ENCODE measurements at places on chromosomes 2 and 18.

GRCh38 chr2:44553456-44553855, 191.7 kb downstream of the CAMKMT start:
- no peak for DNase-seq

- DNase-seq: no peak
Measured at GRCh38 chr2:239265681-239266433, 135.0 kb downstream of the HDAC4 start.

DNA sequence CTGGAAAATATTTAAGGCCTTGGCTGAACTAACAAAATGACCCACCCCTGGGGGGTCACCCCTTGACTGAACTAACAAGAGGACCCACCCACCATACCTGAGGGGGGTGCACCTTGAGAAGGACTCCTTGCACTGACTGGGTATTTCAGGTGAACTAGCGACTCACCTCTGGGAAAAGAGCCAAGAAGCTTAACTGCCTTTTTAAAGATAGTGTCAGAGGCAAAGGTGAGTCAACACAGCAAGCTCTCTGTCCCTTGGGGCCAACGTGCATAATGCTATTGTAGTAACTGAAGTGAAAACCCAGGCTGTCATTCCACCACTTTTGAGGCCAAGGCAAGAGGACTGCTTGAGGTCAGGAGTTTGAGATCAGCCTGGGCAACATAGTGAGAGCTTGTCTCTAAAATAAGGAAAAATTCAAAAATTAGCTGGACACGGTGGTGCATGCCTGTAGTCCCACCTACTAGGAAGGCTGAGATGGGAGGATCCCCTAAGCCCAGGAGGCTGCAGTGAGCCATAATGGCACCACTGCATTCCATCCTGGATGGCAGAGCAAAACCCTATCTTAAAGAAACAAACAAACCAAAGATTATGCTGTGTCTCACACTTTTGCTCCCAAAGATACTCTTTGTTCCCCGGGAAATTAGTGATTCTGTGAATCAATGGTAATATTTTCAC, 36.4 kb upstream of the ZCCHC2 start:
- DNase-seq: no peak

DNA sequence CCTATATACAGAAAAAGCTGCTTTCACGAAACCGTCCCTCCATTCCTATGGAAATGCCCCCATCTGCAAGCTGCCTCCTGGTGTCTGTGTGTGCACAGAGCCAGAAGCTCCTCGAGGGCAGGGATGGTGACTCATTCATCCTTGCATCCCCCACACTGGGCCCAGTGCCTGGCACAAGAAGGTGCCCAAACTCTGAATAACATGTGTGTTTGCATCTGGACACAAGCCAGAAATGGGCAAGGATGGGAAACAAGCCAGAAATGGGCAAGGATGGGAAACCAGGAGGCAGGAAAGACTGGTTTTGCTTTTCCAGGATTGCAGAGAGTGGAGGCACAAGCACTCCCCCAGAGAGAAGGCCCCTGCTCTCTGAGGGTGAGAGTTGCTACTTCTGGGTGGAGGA, 313.9 kb downstream of the CELF4 start:
- DNase-seq: no peak

DNA sequence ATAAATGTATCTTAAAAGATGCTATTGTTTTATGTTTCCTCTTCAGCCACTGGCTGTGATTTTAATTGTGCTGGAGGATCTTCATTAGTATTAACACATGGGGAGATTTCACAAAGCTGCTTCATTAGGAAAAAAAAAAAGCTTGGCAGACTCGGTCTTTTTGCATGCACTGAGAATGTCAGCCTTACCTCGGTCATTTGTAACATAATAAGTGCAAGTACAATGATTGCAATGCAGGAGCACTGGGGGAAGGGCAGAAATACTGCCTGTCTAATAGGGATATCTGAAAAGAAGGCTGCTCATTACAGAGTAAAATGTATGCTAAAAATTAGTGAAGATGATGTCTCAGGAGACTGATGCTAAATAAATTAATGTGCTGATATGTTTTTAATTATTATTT, 1.3 kb upstream of the BAZ2B start:
- DNase-seq: peak; percentile 34

DNA sequence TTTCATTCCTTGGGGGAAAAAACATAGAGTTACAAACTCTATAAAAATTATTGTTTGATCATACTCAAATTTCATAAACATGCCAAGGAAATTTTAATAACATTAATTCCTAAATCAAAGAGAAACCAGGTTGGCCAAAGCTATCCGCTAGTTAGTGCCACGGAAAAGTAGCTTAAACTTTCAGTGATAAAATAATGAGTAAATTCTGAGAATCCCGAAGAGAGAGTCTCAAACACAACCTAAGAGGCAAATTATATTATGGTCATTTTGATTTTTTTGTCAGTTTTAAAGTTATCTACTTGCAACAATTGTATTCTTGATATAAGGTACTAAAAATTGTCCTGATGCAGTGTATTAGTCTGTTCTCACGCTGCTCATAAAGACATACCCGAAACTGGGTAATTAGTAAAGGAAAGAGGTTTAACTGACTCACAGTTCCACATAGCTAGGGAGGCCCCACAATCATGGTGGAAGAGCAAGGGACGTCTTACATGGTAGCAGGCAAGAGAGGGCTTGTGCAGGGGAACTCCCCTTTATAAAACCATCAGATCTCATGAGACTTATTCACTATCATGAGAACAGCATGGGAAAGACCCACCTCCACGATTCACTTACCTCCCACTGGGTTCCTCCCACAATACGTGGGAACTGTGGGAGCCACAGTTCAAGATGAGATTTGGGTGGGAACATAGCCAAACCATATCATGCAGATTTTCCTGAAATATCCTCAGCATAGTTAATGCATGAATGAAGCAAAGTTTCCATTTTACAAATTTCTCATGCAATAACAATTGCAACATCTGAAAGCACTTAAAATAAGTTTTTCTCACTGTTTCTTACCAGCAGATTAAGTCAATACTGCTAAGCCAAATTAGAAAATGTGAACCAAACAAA, 205.9 kb upstream of the STK17B start:
- no peak for DNase-seq

DNA sequence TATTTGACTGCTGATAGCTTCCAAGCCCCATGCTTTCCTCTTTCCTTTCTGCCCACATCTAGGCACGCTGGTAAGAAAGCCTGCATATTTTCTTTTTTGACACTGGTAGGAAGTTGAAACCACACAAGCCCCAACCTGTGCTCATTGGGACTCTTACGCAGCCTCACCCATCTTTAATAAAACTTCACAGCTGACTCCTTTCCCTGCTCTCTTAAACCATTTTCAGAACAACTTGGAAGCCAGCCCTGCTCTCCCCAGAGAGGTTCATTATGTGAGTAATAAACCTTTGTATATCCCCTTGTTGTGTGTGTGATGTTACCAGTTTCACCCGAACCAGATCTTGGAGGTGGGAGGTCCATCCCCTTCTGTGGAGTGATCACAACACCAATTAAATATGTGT, 268.4 kb downstream of the GPD2 start:
- no peak for DNase-seq

GRCh38 chr2:143284087-143284675, 155.0 kb downstream of the ARHGAP15 start:
- DNase-seq: peak; percentile 59

DNA sequence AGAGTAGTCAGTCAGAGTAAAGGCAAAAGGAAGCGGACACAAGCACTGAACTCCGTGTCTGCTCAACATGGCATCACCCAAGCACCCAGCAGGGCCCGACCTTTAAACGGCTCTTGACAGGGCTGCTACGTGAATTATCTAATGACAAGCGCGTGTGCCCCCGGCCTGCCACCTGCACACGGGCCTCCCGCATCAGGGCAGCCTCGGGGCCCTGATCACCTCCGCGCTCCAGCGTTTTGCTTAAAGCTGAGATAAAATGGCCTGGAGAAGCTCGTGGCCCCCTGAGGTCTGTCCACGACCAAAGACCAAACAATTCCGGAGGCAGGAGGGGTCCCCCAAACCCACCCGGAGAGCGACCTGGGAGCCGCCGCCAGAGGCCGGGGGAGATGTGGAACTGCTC, 376 bp downstream of the NDUFA10 start:
- DNase-seq: peak; percentile 52

GRCh38 chr2:75844651-75845050, 133.9 kb upstream of the GCFC2 start:
- DNase-seq: no peak

DNA sequence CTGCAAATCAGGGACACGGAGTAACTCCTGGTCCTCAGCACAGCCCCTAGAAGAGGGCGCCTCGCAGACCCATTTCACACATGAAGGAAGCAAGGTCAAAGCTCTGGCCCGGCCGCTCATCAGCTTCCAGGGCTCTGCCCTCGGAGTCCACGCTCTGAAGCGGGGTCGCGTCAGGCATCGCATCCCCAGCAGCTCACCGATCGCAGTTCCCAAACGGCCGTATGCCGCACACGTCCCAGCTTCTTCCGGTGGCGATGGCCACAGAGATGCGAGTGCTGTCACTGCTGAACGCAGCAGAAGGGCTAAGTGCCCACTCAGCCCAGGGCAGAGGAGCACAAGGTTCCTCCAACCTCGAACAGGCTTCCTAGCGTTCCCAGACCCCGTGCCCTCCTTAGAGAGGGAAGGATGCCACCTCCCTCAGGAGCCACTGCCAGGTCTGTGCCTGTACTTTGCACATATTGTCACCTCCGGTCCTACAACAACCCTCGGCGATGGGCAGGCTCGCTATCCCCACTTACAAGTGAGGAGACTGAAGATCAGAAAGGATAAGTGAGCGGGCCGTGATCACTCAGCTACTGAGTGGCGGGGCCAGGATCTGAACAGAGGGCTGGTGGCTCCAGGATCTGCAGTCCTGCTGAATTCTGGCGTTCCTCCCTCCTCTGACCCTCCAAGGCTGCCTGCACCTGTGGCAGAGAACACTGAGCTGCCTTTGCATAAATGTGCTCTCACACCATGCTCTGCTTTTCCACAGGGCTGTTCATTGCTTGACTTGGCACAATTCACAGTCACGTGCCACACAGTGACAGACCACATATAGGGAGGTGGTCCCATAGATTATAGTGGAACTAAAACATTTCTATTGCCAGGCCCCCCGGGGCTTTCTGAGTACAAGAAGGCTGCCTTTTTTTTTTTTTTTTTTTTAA, 71.4 kb downstream of the COPS8 start:
- no peak for DNase-seq

- peak; percentile 81 for DNase-seq
Measured at GRCh38 chr2:1550658-1551316, 137.5 kb downstream of the TPO start.

DNA sequence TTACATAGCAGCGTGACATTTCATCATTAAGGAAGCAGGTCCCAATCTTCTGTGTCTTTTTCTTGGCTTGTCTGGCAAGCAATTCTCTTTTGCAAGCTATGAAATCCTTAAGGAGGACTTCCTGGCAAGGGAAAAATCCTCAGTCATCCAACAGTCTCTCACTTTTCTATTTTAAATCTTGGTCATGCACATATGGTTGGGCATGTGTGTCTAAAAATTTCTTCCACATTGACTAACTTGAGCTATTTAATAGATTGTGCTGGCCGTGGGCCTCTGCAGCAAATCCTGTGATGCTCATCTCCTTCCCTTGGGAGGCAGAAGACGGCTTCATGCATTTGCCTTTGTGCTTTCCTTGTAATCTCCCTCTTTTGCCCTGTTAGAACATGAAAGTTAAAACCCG, 634.3 kb upstream of the FANCL start:
- no peak for DNase-seq

DNA sequence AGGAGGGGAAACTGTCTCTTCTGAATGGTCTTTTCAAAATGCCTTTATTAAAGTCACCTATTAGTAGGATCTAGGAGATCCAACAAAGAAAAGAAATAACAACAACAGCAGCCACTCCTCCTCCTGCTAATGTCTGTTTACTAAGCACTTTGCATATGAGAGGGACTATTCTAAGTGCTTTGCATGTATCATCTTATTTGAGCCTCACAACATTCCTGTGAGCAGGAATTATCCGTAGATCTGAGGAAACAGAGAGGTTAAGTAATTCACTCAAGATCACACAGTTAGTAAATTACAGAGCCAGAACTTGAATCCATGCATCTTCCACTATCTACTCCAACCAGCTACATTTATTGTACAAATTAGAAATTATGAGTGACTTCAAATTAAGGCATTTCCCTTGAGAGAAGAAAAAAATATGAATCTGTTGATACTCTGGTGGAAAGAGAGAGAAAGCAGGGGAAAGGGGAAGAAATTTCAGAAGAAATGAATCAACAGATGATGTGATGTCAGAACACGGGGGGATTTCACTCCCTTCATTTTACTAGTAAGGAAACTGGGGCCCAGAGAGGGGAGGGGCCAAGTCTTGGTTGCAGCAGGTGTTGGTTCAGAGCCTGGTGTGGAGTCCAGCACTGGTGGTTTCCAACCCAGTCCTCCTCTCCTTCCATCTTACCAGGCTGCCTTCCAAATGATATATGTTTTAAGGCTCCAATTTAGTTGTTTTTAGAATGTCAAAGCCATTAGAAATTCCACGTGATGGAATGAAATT, 49.7 kb downstream of the TSN start:
- no peak for DNase-seq

DNA sequence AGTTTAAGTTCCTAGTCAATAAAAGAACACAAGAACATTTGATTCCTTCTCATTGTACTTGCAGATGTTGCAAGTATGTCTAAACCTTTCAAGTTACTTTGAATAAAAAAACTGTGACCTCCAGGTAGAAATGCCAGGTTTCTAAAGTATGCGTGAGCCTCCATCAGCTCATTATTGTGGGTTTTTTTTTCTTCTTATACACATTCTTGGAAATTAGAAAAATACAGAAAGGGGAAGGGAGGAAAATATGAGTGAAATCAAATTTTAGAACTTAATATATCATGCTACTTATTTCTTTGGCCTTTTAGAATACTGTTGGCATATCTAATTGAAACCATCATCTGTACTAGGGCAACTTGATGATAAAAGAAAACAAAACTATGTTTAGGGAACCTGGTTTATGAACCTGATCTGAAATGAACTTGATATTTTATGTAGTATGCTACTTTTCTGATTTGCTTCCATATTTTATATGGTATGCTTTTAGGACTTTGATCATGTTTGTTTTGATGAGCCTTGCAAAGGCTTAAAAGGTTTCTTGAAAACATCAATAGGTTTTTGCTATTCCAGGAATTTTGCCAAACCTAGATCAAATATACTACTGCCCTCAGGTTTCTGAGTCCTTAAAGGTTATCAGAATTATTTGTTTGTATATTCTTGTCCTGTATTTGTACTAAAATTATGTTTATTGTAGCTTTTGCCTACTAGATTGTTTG, 130.7 kb upstream of the MAP3K20 start:
- no peak for DNase-seq

GRCh38 chr2:29902356-29902755, 19.0 kb downstream of the ALK start:
- DNase-seq: no peak

GRCh38 chr18:74994502-74995418, 214.2 kb downstream of the PTGR3 start:
- no peak for DNase-seq

GRCh38 chr2:145258903-145259579, 739.1 kb upstream of the ZEB2 start:
- DNase-seq: no peak

DNA sequence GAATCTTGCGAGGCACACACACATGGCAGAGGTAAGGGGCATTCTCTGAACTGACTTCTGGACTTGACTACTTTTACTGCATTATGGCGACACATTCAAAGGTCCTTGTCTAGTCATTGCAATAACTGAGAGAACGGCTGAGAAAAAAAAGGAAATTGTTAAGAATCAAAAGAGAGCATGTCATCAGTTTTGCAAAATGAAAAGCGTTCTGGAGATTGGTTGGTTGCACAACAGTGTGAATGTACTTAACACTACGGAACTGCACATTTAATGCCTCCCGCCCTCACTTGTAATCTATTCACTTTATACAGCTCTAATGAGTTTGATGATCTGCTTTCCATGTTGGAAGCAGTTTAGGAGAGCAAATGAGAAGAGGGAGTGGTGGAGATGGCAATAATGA, 68.5 kb upstream of the NFU1 start:
- DNase-seq: no peak

Data from D341Med (cell line).